Regular cardiac myocyte (primary cell): ENCODE measurements at places on chromosomes 1 and 21. TPM values are rescaled to one million over a fixed set of nuclear protein-coding genes. Genes with fewer than 3 reads are reported as not detected.

The TFF2 gene
- not detected in 2 replicates for total RNA-seq

The PDC gene
- 0.38 TPM in 1 of 2 replicates, not detected in the other for total RNA-seq

The FCRL2 gene
- not detected in 2 replicates for total RNA-seq

The F5 gene
- total RNA-seq, result under 0.01 TPM in 1 of 2 replicates, not detected in the other

The C1orf198 gene
- total RNA-seq, result 43.1 and 100 TPM in 2 replicates

The ALG14 gene
- total RNA-seq, result 1.1 and 3.1 TPM in 2 replicates

The FALEC gene
- total RNA-seq, result 0.28 TPM in 1 of 2 replicates, not detected in the other

The CD1E gene
- not detected in 2 replicates for total RNA-seq

The S100A1 gene
- total RNA-seq, result not detected in 2 replicates

The ESRRG gene
- under 0.01 TPM in 1 of 2 replicates, not detected in the other for total RNA-seq

The CELA2A gene
- 0.28 TPM in 1 of 2 replicates, not detected in the other for total RNA-seq

The MCOLN3 gene
- under 0.01 and 0.28 TPM in 2 replicates for total RNA-seq

The VSIG8 gene
- not detected in 2 replicates for total RNA-seq

The RBP7 gene
- total RNA-seq, result not detected in 2 replicates

The VTCN1 gene
- not detected in 2 replicates for total RNA-seq

The RIPK4 gene
- total RNA-seq, result 0.38 and 1.7 TPM in 2 replicates
